Stimulated activated effector memory CD8-positive, alpha-beta T cell treated with anti-CD3 and anti-CD28 coated beads, Interleukin-12 subunit alpha, Interleukin-12 subunit beta, amount 100 ng/mL, for 72 hours (primary cell): ENCODE measurements at places on chromosomes 12 and 14.

GRCh38 chr12:2169489-2169888 is 116.7 kb downstream of the CACNA1C start:
- no peak for DNase-seq

GRCh38 chr12:124632519-124632984 is 65.1 kb upstream of the NCOR2 start:
- no peak for DNase-seq

- DNase-seq: no peak
Measured at GRCh38 chr12:3077572-3078081, 448 bp downstream of the TSPAN9 start.

DNA sequence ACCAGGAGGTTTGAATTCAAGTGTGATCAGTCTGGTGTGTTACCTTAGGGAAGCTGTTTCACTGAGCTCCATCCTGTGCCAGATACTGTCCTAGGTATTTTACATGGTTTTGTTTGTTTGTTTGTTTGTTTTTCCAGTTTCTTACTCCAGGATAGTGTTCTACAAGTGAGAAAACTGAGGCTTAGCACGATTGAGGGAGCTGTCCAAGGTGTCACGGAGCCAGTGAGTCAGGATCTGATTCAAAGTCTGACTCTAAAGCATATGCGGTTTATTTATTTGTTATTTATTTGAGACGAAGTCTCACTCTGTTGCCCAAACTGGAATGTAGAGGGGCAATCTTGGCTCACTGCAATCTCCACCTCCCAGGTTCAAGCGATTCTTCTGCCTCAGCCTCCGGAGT is 79.7 kb upstream of the GNG2 start:
- no peak for DNase-seq

GRCh38 chr14:79342942-79343341 is 868.4 kb downstream of the DIO2 start:
- no peak for DNase-seq

DNA sequence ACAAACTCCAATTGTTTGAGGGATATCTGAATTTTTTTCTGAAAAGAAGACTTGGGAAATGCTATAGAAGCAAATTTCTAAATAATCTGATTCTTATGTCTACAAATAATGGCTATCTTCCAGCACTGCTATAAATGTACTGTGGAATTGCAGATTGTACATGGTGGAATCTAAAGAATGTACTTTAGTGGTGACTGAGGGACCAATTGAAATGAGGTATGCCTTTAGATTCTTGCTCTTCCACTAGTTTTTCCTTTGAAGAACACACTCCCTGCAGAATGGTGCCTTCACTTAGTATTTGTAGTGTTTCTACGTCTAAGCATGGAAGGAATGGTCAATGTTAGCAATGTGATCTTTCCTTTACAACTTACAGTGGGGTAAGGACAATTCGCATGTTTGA is 11.7 kb upstream of the PRB4 start:
- DNase-seq: no peak

DNA sequence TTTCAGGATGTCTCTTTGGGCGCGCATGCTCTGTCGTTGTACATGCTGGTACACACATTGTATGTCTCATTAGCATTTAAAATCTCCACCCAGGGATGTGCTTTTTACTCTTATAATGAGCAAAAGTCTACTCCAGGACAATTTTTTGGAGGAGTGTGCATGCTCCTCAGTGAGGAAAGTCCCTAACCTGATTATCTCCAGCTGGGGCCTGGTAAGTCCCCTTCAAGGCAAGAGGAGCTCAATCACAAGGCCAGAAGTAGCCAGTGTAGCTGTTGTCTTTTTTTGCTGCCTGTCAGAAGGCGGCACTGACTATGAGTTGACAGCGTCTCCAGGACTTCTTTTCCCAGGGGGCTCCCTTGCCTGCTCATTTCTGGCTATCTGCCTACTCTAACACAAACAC is 218.3 kb upstream of the CNTN1 start:
- no peak for DNase-seq

- no peak for DNase-seq
Measured at GRCh38 chr12:131223791-131224225, 270.1 kb downstream of the ADGRD1 start.

- no peak for DNase-seq
Measured at GRCh38 chr12:64243809-64244208, 21.7 kb upstream of the KICS2 start.

DNA sequence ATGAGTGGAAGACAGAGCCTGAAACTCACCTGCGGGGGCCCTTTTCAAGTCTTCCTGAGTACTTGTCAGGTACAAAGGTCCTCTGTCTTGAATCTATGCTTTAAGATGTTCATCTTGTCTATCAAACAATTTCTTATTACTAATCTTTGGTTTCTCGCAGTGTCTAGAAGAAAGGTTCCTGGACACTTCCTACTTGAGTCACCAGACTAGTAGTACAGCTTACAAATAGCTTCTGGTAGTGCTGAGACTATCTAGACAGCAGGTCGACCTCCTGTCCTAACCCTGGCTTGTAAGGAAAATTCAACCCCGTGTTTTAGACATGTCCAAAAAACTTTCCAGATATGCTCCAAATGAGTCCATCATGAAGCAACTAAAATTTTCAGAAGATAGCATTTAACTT is 11.2 kb upstream of the ARID2 start:
- DNase-seq: no peak

DNA sequence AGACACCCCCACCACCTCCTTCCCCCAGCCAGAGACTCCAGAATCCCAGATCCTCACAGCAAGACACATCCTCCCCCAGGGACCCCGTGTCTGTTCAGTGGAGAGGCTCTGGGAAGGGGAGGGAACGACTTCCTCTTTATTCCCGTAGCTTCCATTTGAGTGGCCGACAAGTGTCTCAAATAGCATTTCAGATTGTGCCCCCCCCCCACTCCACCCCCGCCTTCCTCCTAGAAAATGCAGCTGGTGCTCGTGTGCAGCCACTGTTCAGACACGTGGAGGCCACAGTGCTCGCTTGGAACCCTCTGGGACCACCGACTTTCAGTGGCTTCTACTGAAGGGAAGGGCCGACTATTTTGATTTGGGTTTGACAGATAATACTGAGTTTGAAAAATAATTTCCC is 14.3 kb downstream of the PPP2R5C start:
- no peak for DNase-seq

DNA sequence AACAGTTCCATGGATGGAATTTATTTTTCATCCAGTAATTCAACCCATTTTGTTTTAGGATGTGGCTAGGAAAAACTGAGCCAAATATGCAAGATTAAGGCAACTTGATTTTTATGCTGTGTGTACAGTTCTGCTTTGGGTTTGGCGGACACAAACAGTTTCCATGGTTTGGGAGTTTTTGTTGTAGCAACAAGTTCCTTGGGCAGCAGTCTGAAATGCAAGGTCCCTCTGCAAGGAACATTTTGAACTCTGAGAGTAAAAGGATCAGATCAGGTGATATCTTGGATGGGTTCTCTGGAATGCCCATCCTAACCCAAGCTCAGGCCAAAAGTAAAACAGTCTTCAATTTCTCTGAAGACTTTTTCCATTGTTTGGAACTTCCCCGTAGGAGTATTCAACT is 161.2 kb downstream of the TMX1 start:
- DNase-seq: no peak

DNA sequence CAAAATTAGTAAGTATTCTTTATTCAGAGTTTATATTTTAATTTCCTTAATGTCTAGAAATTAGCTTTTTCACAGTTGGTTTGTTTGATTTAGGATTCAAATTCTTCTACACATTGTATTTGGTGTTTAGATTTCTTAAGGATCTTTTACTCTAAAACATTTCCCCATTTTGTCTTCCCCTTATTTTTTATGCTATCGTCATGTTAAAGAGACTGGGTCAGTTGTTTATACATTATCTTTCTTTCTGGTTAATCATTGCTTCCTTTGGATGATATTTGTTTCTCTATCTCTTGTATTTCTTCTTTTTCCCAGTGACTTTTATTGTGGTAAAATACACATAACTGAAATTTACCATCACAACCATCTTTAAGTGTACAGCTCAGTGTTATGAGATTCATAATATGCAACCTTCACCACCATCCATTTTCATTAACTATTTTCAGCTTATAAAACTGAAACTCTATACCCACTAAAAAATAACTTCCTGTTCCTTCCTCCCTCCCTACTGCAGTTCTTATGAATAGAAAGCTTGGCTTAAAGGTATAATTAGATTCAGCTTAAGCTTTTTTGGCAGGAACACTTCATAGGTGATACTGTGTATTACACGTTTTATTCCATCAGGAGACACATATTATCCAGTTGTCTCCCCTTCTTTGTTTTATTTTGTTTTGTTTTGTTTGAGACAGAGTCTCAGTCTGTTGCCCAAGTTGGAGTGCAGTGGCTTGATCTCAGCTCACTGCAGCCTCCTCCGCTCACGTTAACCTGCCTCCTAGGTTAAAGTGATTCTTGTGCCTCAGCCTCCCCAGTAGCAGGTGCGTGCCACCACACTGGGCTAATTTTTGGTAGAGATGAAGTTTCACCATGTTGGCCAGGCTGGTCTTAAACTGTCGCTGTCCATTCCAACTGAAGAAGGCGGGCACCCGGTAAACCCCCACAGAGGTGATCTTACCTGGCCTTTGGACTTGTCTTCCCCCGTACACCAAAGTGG is 45.0 kb downstream of the NOPCHAP1 start:
- DNase-seq: no peak

GRCh38 chr14:94977016-94977415 is 180.3 kb downstream of the DICER1 start:
- no peak for DNase-seq

DNA sequence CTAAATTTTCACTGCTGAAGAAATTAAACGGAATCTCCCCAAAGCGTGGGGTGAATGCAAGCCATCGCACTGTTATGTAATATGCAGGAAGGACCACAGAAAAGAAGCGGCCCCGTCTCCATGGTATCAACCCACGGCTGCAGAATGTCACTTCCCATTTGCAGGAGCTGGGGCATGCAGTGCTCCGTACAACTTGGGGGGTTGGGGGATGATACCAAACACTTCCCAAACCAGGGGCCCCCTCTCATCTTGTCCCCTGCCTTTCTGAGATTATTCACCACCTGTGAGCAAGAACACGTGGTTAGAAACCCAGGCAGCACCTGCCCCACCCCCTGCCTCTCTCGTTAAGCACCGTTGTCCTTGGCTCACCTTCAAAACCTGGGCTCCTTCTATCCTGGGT is 505.1 kb upstream of the TMEM132C start:
- no peak for DNase-seq

DNA sequence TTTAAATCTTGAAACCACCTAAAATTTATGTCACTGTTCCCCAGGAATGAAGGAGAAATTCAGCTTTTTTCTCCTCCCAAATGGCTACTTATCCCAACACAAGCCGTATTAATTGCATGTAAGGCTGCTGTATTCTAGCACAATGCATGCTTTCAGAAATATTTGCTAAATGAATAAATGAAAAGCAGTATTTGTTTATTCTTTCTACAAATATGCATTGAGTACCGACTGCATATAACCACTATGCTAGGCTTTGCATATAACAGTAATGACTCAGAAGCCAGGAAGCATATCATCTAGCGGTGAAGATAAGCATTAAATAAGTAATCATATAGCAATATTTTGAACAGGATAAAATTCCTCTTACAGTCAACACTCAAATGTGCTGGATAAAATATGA is 5.7 kb upstream of the LRR1 start:
- no peak for DNase-seq

DNA sequence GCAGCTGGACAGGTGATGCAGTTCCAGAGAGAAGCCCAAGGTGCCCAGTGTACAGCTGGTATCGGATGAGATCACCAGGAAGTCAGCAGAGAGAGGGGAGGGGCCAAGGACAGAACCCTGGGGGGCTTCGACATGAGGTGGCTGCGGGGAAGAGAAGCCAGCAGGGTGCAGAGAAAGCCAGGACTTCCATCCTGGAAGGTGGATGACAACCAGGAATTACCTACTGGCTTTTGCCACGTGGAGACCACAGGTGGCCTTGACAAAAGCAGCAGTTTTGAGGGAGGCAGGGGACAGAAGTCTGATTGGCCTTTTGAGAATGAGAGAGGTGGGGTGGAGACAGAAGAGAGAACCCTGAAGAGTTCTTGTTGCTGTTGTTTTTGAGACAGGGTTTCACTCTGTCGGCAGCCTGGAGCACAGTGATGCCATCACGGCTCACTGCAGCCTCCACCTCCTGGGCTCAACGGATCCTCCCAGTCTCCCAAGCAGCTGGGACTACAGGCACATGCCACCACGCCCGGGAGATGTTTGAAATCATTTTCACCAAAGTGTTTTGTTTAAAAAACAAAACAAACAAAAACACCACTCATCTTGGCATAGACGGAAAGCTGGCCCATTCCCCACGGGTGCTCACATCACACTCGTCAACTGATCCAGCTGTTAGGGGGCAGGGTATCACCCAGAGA is 35.2 kb downstream of the CDC42BPB start:
- no peak for DNase-seq

- no peak for DNase-seq
Measured at GRCh38 chr12:46357438-46358324, 14.9 kb downstream of the SLC38A2 start.

- no peak for DNase-seq
Measured at GRCh38 chr12:20508962-20509361, 140.6 kb downstream of the PDE3A start.

- no peak for DNase-seq
Measured at GRCh38 chr14:59018460-59018859, 170.0 kb upstream of the DAAM1 start.

- DNase-seq: no peak
Measured at GRCh38 chr14:29716150-29716549, 211.5 kb downstream of the PRKD1 start.

- no peak for DNase-seq
Measured at GRCh38 chr14:85363358-85363757, 166.6 kb upstream of the FLRT2 start.

GRCh38 chr14:105880616-105881015 is 354.2 kb downstream of the TMEM121 start:
- no peak for DNase-seq

DNA sequence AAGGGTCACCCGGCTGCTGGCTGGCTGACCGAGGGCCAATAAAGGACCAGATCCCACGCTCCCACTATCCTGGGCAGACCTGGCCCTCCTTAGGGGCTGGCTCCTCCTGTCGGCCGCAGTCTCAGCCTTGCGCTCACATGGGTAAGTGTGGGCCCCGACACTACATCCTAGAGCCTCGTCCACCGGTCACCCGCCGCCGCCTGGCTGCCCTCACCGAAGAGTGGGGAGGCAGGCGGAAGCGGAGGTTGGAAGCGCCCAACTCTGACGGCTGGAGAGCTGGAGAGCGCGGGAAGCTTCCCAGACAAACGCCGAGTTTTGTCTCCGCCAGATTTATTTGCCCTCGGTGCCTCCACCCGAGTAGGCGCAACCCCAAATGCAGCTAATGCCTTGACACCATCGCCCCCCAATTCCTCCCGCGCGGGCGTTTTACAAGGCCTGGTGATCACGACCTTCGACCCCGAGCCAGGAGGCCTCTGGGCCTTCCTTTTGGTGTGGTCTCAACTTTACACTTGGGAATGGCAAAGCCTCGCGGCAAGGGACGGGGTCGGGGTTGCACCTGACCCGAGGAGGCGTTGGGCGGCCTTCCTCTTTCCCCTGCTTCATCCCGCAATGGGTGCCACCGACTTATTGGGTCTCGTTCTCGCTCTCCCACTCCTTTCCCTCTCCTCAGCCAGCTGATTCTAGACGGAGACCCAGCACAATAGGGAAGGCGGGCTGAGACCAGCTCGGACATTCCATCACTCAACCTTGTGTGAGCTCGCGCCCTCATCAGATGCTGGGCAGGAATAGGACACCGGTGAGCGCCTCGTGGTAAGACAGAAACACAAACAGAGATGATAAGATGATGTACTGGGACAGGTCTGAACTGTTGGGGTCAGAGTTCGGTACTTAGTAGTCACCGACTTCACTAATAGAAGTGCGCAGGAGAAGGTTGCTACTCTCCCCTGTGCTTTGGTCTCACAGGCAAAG is 78.3 kb upstream of the ANO4 start:
- DNase-seq: no peak

GRCh38 chr12:3222979-3223378 is 145.8 kb downstream of the TSPAN9 start:
- DNase-seq: no peak
